GM20000 (cell line): ENCODE measurements at places on chromosomes 16 and 17.

GRCh38 chr17:71269201-71269600 is 851.6 kb upstream of the SOX9 start:
- no peak for DNase-seq

- DNase-seq, result no peak
These were observed 36.9 kb downstream of the ERN1 start for GRCh38 chr17:64092952-64093451.

- DNase-seq, result no peak
These were observed 22.0 kb downstream of the GOSR2 start for GRCh38 chr17:46944931-46945330.

DNA sequence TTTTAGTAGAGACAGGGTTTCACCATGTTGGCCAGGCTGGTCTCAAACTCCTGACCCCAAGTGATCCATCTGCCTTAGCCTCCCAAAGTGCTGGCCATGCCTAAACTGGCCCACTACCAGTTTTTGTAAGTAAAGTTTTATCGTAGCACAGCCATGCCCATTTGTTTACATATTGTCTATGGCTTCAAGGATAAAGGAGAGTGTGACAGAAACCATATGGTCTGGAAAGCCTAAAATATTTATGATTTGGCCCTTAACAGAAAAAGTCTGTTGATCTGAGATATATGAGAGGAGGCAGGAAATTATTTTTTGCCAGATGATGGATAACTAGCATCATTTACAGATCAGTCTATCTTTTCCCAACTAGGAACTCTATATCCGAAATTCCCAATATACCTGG is 4.5 kb downstream of the AKAP10 start:
- no peak for DNase-seq

DNA sequence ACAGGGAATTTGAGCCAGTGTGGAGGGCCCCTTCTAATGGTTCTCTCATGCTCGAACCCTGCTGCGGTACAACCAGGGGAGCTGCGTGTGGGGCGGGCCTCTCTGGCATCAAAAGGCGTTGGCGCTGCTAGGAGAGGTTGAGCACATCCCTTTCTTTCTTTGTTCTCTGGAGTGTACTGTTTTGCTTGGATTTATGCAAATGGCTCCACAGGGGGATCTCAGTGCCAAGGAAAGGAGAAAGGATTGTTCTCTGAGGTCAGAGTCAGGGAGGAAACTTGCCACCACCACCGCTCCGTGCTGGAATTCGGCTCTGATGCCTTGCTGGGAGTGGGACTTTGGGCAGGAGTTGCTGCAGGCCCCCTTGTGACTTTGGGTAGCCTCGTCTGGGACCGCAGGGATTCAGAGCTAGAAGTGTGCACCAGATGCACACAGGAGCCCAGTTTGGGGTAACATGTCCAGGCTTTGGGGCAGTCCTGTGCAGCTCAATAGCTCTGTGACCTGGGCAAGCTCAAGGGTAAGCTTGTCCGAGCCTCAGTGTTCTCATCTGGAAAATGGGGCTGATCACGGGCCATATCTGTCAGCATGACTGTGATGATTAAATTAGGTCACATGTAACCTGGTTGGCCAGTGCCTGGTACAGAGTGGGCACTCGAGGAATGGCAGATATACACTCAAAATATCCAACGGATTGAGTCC is 353.0 kb upstream of the EEF2KMT start:
- no peak for DNase-seq

DNA sequence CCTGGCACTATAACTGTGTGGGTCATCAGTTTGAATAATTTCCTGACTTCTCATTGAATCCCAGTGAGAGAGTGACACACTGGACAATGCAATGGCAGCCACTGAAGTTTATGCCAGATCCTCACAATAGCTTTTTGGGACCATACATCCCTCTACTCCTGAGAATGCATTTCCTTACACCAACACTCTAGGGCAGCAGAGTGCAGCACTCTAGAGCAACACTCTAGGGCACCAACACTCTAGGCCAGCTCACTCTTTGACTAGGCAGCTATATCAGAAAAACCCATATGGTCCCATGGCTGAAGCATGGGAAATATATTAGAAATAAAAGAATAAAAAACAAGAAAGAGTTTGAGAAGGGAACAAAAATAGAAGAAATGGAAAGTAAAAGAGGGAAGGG is 309.2 kb downstream of the MAP2K6 start:
- DNase-seq, result no peak

DNA sequence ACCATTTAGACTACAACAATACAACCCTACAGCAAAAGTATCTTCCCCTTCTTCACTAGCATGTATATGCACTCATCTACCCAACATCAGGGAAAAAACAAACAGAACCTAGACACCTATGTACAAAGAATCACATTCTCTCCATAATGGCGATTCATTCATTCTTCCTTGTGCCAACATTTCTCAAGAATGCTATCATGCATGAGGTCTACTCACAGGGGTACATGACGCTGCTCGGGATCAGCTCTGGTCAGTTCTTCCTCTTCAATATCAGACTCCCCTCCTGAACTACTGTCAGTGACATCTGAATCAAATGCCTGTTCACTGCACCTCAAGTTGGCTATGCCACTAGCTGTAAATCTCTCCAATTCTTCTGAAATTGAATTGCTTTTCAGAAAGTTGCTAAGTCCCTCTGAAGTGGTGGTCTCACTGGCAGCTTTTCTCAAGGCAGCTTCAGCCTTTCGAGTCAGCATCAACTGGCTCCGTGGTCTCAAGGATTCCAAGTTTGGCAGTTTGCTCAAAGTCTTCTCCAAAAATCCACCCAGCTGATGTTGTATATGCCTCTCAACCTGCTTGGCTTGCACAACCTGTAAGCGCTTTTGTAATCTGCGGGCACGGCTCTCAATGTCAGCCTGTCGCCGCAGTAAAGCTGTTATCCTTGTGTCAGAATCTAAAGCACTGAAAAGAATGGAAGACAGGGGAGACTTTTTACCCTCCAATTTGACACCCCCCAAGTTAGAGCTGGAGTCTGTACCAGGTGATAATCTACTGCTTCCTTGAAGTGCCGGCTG is 22.4 kb downstream of the KANSL1 start:
- DNase-seq, result no peak

- DNase-seq, result no peak
These were observed 107.7 kb downstream of the TOX3 start for GRCh38 chr16:52439171-52439701.

DNA sequence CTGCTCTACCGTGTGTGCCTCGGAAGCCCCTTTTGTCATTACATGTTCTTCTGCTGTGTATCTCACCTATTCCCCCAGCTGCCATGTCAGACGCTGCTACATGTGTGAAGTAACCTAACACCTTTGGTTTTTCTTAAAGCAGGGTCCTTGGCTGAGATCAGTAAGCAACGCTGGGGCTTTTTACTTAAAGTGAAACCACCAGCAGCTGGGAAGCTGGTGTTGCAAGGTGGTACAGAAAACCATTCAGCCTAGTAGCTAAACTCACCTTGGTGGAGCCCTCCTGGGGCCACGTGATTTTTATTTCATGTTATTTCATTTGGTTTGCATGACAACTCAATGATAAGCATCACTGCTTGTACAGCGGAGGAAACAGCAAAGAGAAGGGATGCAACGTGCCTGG is 62.6 kb downstream of the PLCG2 start:
- peak; percentile 46 for DNase-seq

GRCh38 chr17:82234211-82235055 is 5.6 kb downstream of the SLC16A3 start:
- no peak for DNase-seq

GRCh38 chr16:1206786-1207185 is 18.3 kb downstream of the TPSG1 start:
- DNase-seq, result no peak

- DNase-seq, result no peak
These were observed 36.2 kb upstream of the TEKT3 start for GRCh38 chr17:15377616-15378015.

DNA sequence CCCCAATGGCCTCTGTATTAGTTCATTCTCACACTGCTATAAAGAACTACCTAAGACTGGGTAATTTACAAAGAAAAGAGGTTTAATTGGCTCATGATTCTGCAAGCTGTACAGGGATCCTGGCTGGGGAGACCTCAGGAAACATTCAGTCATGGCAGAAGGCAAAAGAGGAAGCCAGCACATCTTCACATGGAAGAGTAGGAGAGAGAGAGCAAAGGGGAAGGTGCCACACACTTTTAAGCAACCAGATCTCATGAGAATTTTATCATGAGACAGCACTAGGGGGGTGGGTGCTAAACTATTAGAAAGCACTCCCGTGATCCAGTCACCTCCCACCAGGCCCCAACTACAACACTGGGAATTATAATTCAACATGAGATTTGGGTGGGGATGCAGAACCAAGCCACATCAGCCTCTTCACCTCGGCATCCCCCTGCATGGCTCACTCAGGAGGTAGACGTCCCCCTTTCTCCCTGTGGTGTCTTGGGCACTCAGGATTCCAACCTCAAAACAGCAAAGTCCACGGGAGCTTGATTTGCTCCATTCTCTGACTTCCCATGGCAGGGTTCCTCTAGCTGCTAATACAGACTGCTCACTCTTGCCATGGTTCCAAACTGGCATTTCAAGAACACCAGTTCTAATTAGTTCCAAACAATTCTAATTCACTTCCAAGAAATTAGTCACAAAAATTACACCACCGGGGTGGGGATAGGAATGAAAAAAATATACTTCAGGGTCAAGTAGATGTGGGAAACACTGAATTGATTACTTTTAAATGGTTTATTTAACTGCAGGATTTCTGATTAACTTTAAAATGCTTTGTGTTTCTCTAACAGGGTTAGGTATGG is 203.8 kb upstream of the HSBP1 start:
- DNase-seq, result no peak

DNA sequence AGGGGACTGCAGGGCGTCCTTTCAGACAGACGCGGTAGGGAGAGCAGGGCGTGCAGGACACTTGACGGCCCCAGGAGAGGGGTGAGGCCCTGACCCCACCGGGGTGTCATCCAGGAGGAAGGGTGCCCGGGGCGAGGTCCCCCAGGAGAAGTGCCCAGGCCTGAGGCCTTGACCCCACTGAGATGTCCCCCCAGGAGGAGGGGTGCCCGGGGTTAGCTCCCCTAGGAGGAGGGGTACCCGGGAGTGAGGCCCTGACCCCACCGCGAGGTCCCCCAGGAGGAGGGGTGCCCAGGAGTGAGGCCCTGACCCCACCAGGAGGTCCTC is 27.2 kb upstream of the METRNL start:
- no peak for DNase-seq
